ENCODE measurements at places on chromosomes 3 and 15. TPM values are rescaled to one million over a fixed set of nuclear protein-coding genes. Genes with fewer than 3 reads are reported as not detected.

Gene GOLGA6D
- not detected for total RNA-seq

Gene PLAAT1
- 5.9 TPM for total RNA-seq

Gene CCDC13
- total RNA-seq, result not detected

Gene STRIT1
- not detected for total RNA-seq

Gene TPRG1
- total RNA-seq, result 15.5 TPM

Gene ZCWPW2
- 3.0 TPM for total RNA-seq

Gene MESP1
- 4.7 TPM for total RNA-seq

Gene CLDN18
- 13.2 TPM for total RNA-seq

Gene GOLGA6L7
- not detected for total RNA-seq

Gene TNFSF10
- total RNA-seq, result 18.6 TPM
